ENCODE measurements at places on chromosomes 13 and 19.
A peak's percentile ranks its signal among the peaks of the same experiment; 100 is the strongest.

GRCh38 chr19:51338563-51339312, 3.2 kb downstream of the VSIG10L start:
- peak; percentile 68 for DNase-seq

DNA sequence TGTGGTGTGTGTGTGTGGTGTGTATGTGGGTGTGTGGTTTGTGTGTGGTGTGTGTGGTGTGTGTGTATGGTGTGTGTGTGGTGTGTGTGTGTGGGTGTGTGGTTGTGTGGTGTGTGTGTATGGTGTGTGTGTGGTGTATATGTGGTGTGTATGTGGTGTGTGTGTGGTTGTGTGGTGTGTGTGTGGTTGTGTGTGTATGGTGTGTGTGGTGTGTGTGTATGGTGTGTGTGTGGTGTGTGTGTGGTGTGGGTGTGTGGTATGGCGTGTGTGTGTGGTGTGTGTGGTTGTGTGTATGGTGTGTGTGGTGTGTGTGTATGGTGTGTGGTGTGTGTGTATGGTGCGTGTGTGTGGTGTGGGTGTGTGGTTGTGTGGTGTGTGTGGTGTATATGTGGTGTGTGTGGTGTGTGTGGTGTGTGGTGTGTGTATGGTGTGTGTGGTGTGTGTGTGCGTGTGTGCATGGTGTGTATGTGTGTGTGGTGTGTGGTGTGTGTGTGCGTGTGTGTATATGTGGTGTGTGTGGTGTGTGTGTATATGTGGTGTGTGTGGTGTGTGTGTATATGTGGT, 8.7 kb downstream of the SHISA7 start:
- no peak for DNase-seq

- DNase-seq: no peak
Observed at GRCh38 chr19:30667227-30667626, 295.0 kb downstream of the ZNF536 start.

DNA sequence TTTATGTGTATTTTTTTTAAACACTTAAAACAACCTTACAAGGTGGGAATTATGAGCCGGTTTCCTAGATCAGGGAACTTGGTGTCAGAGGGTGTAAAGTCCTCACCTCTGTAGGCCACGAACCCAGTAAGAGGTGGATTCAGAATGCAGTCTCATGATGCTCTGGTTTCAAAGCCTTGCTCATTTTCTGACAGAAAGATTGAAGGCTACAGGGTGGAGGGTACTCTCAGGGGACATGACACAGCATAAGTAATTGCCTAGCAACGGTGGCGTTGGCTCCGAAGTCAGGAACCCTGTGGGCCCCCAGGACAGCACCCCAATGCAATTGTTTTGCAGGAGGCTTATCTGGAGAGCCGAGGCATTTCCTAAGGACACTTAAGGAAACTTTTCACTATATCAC, 794.7 kb downstream of the EFNB2 start:
- no peak for DNase-seq

DNA sequence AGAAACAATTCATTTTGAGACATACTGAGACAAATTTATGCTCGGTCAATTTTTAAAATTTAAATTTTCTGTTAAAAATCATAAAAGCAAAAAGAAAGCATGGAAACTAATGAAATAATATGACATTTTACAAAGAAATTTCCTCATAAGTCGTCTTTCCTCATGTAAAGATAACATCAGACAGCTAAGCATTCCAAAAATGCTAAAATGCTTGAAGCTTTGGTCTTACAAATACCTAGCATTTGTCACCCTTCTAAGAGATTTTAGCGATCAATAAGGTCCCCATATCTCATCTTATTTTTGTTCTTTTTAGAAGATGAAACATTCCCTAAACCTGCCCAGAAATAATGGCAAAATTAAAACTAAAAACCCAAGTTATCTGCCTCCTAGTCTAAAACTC, 68.5 kb upstream of the FREM2 start:
- DNase-seq: no peak

GRCh38 chr13:111954661-111955411, 112.1 kb upstream of the SOX1 start:
- DNase-seq: no peak

GRCh38 chr19:370641-371330, 26.2 kb upstream of the MIER2 start:
- DNase-seq: no peak

GRCh38 chr13:112445411-112446271, 69.5 kb downstream of the SPACA7 start:
- DNase-seq: no peak

DNA sequence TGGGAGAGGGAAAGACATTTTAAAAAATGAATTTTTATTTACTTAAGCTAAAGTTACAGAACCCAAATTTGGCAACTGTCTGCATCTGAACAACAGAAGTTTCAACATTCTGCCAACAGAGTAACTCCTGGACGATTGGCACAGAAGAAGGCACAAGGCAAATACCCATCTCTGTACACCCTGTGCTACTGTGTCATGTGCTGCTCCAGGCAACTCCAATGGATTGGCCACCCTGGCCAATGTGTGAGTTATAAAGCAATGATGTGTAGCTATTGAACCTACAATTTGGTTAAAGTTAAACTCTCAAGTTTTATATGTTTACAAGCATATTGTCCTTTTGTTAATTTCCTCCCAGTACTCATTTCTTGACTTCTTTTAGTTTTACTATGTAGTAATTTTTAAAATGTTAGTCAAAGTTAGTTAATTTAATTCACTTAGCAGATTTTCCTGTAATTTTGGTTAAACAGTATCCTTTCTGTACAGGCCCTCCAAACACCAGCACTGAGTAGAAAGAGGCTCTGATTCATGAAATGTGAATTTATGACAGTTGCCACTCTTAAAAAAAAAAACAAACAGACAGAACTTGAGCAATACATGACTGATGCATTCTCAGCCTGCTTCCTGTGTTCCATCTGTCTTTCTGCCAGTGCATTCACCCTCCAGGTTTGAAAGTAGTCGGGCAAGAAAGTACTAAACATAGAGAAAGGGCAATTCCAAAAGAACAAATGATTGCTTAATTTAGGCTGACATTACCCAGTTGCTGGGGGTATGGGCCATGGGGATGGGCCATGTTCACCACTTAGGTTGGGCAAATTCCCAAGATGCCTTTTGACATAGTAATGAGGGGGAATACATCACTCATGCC, 5.9 kb downstream of the STARD13 start:
- no peak for DNase-seq

GRCh38 chr13:84049443-84050219, 167.4 kb upstream of the SLITRK1 start:
- no peak for DNase-seq

- no peak for DNase-seq
Observed at GRCh38 chr13:26991508-26992181, 180.0 kb downstream of the USP12 start.

DNA sequence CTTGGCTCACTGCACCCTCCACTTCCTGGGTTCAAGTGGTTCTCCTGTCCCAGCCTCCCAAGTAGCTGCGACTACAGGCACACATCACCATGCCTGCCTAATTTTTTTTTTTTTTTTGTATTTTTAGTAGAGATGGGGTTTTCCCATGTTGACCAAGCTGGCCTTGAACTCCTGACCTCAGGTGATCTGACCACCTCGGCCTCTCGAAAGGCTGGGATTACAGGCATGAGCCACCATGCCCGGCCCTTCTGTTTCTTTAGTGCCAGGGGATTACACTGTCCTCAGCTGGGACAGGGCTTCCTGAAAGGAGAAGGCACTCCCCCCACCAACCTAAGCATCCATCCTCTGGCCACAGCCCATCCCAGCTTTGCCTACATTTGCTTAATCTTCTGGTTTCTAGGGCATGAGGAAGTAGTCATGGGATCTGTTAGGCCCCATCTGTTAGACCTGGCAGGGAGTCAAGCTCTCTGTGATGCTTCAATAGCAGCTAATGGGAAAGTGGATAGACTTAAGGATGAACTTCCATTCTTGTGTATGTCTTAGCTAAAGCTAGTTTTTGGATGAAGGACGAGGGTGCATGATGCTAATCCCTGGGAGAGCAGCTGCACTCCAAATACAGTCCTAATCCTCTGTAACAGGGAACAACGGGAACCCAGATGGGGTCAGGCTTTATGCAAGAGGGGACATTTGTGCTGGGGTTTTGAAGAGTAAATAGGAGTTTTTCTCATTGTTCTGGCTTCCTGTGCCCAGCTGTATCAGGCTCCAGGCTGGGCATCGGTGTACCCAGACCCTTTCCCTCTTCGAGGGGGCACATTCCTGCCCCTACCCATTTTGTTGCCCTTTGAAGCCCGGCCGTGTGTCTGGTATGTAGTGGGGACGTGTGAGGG, 2.6 kb downstream of the VAV1 start:
- DNase-seq: no peak

- DNase-seq: no peak
Observed at GRCh38 chr13:25371875-25372283, at the start of gene ATP8A2. Gene ATP8A2, plus strand, starts transcription at chr13:25371974. Its CDS starts 239 bp downstream, at chr13:25372213.

GRCh38 chr13:27442071-27442647, 8.2 kb downstream of the MTIF3 start:
- no peak for DNase-seq

DNA sequence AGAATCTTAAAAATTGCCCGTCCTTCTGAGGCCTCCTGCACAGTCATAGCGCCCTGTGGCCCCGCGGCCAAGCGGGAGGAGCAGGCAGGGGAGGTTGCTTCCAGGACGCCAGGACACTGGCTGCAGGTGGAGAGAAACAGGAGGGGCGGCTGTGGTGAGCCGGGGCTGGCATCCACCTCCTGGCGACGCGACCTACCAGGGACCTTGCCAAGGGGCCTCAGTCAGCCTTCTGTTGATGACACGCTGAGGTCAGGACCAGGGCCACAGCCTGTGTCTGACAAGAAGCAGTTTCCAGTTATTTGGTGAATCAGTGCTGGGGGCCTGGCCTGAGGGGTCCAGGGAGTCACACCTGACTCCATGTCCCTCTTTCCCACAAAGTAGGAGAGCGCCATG, 13.3 kb upstream of the MKNK2 start:
- no peak for DNase-seq

DNA sequence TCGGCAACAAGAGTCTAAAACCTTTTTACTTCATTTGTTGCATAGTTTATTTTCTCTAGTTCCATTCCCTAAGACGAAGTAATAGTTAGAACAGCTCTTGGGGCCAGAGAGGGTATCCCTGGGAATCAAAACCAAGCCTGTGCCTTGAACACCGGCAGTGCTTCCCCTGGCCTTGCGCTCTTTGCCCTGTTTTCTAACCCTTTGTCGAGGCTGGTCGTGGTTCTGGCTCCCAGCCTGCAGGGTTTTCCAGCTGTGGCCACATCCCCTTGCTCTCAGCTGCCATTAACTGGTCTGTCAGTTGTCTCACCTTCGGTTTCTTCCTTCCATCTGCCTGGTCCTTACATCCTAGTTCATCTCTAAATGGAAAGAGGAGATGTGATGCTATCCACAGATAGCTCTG, 61.0 kb downstream of the HSPH1 start:
- no peak for DNase-seq
